ENCODE measurements at places on chromosomes 12 and 14. TPM values are rescaled to one million over a fixed set of nuclear protein-coding genes. Genes with fewer than 3 reads are reported as not detected.
A peak's percentile ranks its signal among the peaks of the same experiment; 100 is the strongest.

- DNase-seq, result no peak
- H3K27me3 ChIP-seq, result no peaks in the 10 kb centered on the region
- H3K4me1 ChIP-seq, result peaks cover 27% of the 10 kb centered on the region
- peak overlapping the region; percentile 96 for H3K27ac ChIP-seq
- no peak overlapping the region for H3K4me3 ChIP-seq
- no peaks in the 10 kb centered on the region for H3K36me3 ChIP-seq
These were observed 5.8 kb downstream of the ASB2 start for GRCh38 chr14:93970585-93970964.

GRCh38 chr12:94329366-94329765 lies 130.3 kb downstream of the CEP83 start:
- no peak for DNase-seq
- peaks cover 18% of the 10 kb centered on the region for H3K36me3 ChIP-seq
- no peak overlapping the region for H3K27ac ChIP-seq
- no peaks in the 10 kb centered on the region for H3K4me1 ChIP-seq
- H3K27me3 ChIP-seq, result no peaks in the 10 kb centered on the region

RASSF8 gene
- 26.2 TPM for total RNA-seq

TMCC3 gene
- 1.1 TPM for total RNA-seq

- no peaks in the 10 kb centered on the region for H3K27me3 ChIP-seq
- no peaks in the 10 kb centered on the region for H3K4me1 ChIP-seq
- no peak overlapping the region for H3K4me3 ChIP-seq
These were observed 439.4 kb downstream of the CCDC91 start for GRCh38 chr12:28629691-28630090.

PRIMA1 gene
- 1.8 TPM for total RNA-seq

KLRK1 gene
- total RNA-seq, result 0.49 TPM

DNA sequence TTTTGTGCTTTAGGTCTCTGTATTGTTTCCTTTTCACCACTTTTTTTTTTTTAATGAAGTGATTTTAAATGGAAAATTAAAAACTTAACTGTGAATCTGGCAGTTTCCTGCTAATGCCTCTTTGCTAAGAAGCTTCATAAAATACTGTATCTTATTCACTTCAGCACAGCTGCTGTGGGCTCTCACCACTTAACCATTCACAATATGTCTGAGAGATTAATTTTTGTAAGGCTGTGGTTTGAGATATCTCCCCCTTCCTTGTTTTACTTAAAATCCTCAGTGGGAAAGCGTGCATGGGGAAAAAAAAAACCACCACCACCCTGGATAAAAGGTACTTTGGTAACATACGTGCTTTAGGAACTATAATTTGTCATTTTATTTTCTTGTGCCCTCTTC lies 115.9 kb downstream of the ETV6 start:
- H3K36me3 ChIP-seq, result no peaks in the 10 kb centered on the region
- peak overlapping the region; percentile 90 for H3K27ac ChIP-seq
- no peaks in the 10 kb centered on the region for H3K27me3 ChIP-seq
- peaks cover 13% of the 10 kb centered on the region for H3K4me1 ChIP-seq
- no peak overlapping the region for H3K4me3 ChIP-seq

DNA sequence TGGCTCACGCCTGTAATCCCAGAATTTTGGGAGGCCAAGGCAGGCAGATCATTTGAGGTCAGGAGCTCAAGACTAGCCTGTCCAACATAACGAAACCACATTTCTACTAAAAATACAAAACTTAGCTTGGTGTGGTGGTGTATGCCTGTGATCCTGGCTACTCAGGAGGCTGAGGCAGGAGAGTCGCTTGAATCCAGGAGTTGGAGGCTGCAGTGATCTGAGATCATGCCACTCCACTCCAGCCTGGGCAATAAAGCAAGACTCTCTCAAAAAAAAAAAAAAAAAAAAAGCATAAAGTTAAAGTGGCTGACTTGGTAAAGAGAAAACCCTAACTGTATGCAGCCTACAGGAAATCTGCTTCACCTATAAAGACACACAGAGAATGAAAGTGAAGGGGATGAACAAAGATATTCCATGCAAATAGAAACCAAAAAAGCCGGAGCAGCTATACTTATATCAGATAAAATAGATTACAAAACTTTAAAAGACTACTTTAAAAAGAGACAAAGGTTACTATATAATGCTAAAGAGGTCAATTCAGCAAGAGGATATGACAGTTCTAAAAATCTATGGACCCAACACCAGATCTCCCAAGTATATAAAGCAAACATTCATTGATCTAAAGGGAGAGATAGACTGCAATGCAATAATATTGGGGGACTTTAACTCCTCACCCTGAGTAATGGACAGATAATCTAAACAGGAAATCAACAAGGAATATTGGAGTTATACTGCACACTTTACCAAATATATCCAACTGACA lies 4.1 kb downstream of the CLEC2B start:
- H3K27ac ChIP-seq, result no peak overlapping the region
- peak overlapping the region; percentile 44 for H3K4me3 ChIP-seq
- DNase-seq, result no peak
- H3K36me3 ChIP-seq, result peaks cover 3% of the 10 kb centered on the region
- peaks cover 41% of the 10 kb centered on the region for H3K4me1 ChIP-seq

DAO gene
- total RNA-seq, result not detected

- H3K4me3 ChIP-seq, result no peak overlapping the region
- DNase-seq, result no peak
- no peaks in the 10 kb centered on the region for H3K4me1 ChIP-seq
- H3K27me3 ChIP-seq, result no peaks in the 10 kb centered on the region
- H3K27ac ChIP-seq, result no peak overlapping the region
- H3K36me3 ChIP-seq, result no peaks in the 10 kb centered on the region
These were observed 63.2 kb upstream of the RIC8B start for GRCh38 chr12:106711316-106711715.

DNA sequence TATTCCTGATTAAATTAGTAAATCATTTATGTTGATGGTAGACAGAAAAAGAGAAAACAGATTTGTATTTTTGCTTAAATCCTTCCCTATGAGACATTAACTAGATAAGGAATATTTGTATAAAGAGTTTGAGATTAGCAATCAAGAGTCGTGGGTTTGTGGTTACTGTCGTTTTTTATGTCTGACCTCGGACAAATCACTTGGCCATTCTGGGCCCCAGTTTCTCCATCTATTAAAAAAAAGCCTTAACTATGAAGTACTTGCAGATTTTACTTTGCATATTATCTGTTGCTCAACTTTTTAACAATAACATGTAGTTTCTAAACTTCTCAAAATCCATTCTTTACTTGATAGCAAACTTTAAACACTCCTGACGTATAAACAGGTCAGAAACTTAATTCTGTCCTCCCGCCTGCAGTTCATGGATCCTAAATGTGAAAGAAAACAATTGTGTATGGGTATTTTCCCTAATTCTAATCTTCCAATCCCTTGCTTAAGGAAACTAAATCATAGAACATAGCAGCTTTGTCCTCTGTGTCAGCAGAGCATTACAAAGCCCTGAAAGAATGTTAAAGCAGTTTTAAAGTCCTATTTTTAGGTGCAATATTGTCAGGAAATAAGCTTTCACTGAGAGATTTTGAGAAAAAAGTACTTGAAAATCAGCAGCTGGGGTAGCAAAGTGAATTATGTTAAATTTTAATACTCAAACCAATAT lies 118.2 kb downstream of the GPR135 start:
- no peaks in the 10 kb centered on the region for H3K27me3 ChIP-seq
- peaks cover 69% of the 10 kb centered on the region for H3K4me1 ChIP-seq
- no peaks in the 10 kb centered on the region for H3K36me3 ChIP-seq

GRCh38 chr12:108622421-108622820 lies 11.3 kb downstream of the SELPLG start:
- H3K27me3 ChIP-seq, result no peaks in the 10 kb centered on the region
- H3K4me3 ChIP-seq, result no peak overlapping the region
- DNase-seq, result peak; percentile 66
- H3K27ac ChIP-seq, result no peak overlapping the region
- no peaks in the 10 kb centered on the region for H3K4me1 ChIP-seq

DNA sequence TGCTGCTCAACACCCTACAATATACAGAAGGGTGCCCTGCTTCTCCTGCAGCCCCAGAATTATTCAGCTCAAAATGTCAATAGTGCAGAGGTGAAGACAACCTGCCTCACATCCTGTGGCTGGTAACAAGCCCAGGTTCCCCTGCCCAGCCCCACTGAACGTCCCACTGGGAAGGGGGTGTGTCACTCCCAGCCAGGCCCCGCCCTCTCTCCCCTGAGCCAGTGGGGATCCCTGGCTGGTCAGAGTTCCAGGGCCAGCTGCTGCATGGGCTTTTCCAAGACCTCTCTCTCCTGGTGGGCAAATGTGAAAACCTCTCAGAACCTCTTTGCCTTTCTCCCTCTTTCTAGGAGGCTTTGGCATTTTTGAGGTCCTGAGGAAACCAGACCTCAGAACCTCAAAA lies 13.7 kb upstream of the LHX5 start:
- no peaks in the 10 kb centered on the region for H3K4me1 ChIP-seq
- DNase-seq, result no peak
- H3K27ac ChIP-seq, result no peak overlapping the region
- no peaks in the 10 kb centered on the region for H3K36me3 ChIP-seq
- peaks cover 12% of the 10 kb centered on the region for H3K27me3 ChIP-seq

- no peaks in the 10 kb centered on the region for H3K27me3 ChIP-seq
- no peak overlapping the region for H3K27ac ChIP-seq
- DNase-seq, result no peak
- H3K4me3 ChIP-seq, result no peak overlapping the region
- no peaks in the 10 kb centered on the region for H3K4me1 ChIP-seq
- no peaks in the 10 kb centered on the region for H3K36me3 ChIP-seq
These were observed 23.1 kb downstream of the GARIN6 start for GRCh38 chr12:99670635-99671034.

RNASE3 gene
- total RNA-seq, result not detected

GRCh38 chr14:32397861-32398640 lies 69.0 kb downstream of the AKAP6 start:
- no peak overlapping the region for H3K4me3 ChIP-seq
- H3K27me3 ChIP-seq, result no peaks in the 10 kb centered on the region
- H3K4me1 ChIP-seq, result no peaks in the 10 kb centered on the region
- no peaks in the 10 kb centered on the region for H3K36me3 ChIP-seq
- no peak for DNase-seq
- H3K27ac ChIP-seq, result no peak overlapping the region

DNA sequence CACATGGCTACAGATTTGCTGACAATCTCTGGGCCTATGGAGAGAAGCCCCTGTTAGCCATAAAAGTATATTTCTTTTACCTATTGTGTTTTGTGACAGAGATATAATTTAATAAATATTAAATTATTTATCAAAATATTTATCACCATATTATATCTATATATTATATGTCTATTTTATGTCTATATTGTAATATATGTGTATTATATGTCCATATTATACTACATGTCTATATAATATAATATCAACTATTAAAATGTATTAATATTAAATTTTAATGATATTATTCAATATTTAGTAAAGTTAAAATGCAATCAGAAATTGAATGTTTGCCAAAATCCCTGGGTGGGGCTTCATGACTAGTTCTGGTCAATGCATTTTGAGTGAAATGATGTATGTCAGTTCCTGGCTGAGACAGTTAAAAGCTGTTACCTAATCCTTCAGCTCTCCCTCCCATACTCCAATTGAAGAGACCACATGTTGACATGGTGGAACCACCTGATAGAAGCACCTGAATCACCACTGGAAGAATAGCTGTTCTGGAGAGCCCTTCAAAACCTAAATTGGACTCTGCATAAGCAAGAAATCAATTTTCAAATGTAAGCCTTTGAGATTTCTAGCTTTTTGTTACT lies 357.3 kb upstream of the DDHD1 start:
- H3K36me3 ChIP-seq, result no peaks in the 10 kb centered on the region
- peak overlapping the region; percentile 64 for H3K27ac ChIP-seq
- no peaks in the 10 kb centered on the region for H3K4me1 ChIP-seq

DNA sequence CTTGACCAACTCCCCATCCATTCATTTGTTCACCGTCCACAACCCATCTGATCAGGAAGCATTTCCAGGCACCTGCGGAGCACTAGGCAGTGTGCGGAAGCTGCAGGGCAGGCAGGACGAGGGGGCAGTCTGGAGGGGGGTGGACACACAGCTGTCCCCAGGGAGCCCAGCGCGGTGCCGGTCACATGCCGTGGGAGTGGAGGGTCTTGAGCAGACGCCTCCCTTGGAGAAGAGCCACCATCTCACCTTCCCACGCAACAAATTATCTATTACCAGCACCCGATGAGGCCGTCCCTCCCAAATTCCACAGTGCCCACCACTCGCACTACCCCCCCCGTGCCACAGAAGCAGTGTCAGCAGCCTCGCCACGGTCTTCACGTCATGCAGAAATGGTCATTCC lies 10.8 kb downstream of the DLK1 start:
- H3K27me3 ChIP-seq, result peaks cover 4% of the 10 kb centered on the region
- no peaks in the 10 kb centered on the region for H3K36me3 ChIP-seq
- no peaks in the 10 kb centered on the region for H3K4me1 ChIP-seq
- DNase-seq, result peak; percentile 9
- H3K27ac ChIP-seq, result no peak overlapping the region
- no peak overlapping the region for H3K4me3 ChIP-seq

DNA sequence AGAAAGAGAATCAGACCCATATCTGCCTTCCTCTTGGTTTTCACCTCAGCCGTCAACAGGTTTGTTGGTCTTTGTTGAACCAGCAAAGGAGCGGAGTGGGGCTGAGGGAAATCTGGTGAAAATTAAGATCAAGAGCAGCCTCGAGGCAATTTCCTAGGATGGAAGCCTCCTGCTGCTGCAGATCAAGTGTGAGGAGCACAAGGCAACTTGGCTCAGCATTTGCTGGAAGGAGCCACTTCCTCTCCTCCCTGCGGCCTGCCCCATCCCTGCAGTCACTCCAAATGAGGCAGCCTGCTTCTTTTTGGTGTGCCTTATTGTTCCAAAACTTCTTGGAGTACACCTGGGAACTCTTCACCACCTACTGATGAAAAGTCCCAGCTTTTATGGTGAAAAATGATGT lies 4.9 kb downstream of the TC2N start:
- H3K4me3 ChIP-seq, result no peak overlapping the region
- no peaks in the 10 kb centered on the region for H3K4me1 ChIP-seq
- no peak for DNase-seq

IRAK3 gene
- total RNA-seq, result 4.7 TPM

KRT86 gene
- not detected for total RNA-seq

DNA sequence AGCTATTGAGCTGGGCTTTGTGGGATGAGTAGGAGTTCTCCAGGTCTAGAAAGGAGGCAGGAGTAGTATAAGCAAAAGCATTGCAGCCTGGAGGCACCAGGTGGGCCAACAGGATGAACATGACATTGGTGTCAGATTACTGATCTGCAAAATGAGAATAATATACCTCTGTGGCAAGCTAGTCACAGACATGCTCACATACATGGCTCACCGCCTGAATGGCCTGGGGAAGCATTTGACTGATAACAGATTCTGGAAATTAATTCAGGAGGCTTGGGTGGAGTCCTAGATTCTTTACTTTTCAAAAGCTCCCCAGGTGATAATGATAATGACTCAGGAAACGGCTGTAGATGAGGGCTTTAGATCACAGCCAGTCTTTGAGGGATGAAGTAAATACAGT lies 709 bp downstream of the TCL1B start:
- DNase-seq, result no peak
- H3K36me3 ChIP-seq, result no peaks in the 10 kb centered on the region
- H3K27me3 ChIP-seq, result no peaks in the 10 kb centered on the region
- H3K4me1 ChIP-seq, result no peaks in the 10 kb centered on the region
- no peak overlapping the region for H3K27ac ChIP-seq
